Prostate gland (tissue), 2 donors: ENCODE measurements at places on chromosomes 11 and 22. TPM values are rescaled to one million over a fixed set of nuclear protein-coding genes. Genes with fewer than 3 reads are reported as not detected.

The REXO2 gene
- 151 TPM for total RNA-seq

- H3K4me1 ChIP-seq, result no peaks in the 10 kb centered on the region
- H3K27ac ChIP-seq, result no peak overlapping the region
Measured at GRCh38 chr22:44557064-44557748, 59.2 kb upstream of the RTL6 start.

GRCh38 chr22:50281957-50282356, 11.8 kb upstream of the MAPK11 start:
- no peak overlapping the region for H3K4me3 ChIP-seq
- no peaks in the 10 kb centered on the region for H3K27me3 ChIP-seq
- DNase-seq, result no peak
- H3K36me3 ChIP-seq, result peaks cover 57% of the 10 kb centered on the region
- H3K4me1 ChIP-seq, result peaks cover 14% of the 10 kb centered on the region

DNA sequence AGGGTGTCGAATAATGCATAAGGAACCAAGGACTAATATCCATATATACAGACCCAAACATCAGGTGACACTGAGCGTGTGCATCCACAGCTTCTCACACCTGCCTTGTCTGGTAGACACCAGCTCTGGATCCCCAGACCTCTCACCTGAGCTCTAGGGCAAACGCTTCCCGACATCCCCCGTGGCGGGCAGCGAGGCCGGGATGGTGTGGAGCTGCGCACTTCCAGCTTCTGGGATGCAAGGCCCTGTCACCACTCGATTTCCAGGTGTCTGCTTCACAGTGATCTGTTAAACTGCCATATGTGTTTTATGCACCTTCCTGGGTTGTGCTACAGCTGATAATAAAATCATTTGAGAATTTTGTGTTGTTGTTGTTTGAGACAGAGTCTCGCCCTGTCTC, 15.3 kb upstream of the TREH start:
- no peaks in the 10 kb centered on the region for H3K27me3 ChIP-seq
- no peak for DNase-seq
- H3K4me1 ChIP-seq, result no peaks in the 10 kb centered on the region
- no peak overlapping the region for H3K4me3 ChIP-seq

The BAIAP2L2 gene
- total RNA-seq, result 0.14 TPM

The MRGPRX3 gene
- not detected for total RNA-seq

DNA sequence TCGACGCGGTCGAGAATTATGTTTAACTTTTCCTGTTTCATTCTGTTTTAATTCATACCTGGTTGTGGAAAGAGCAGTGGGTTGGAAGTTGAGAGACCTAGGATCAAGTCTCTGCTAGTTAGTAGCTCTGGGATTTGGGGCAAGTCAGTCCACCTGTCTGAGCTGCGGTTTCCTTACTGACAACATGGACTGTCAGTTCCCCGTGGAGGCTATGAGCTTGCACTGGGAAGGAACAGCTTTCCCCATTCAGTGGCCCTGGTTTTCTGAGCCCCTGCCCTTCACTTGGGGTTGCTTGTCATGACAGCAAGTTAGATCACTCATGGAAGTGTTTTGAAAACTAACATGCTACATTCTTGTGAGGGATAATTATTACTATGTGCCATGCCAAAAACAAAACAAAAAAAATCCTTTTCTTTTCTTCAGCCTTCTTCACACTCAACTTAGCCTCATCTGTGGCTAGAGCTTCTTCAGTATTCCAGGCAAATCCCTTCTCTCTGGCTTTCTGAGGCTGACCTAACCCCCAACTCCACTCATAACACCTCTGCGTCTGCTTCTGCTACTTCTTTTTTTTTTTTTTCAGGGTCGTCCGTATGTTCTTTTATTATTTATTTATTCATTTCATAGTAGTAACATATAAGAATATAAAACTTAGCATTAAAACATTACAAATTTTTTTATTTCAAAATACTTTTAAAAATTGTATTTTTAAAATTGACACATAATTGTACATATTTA, 43.0 kb upstream of the ZBED5 start:
- H3K27me3 ChIP-seq, result no peaks in the 10 kb centered on the region
- no peak overlapping the region for H3K4me3 ChIP-seq
- H3K27ac ChIP-seq, result peak overlapping the region; percentile 92
- H3K36me3 ChIP-seq, result no peaks in the 10 kb centered on the region
- peaks cover 20% of the 10 kb centered on the region for H3K4me1 ChIP-seq

The DDIAS gene
- 6.5 TPM for total RNA-seq

DNA sequence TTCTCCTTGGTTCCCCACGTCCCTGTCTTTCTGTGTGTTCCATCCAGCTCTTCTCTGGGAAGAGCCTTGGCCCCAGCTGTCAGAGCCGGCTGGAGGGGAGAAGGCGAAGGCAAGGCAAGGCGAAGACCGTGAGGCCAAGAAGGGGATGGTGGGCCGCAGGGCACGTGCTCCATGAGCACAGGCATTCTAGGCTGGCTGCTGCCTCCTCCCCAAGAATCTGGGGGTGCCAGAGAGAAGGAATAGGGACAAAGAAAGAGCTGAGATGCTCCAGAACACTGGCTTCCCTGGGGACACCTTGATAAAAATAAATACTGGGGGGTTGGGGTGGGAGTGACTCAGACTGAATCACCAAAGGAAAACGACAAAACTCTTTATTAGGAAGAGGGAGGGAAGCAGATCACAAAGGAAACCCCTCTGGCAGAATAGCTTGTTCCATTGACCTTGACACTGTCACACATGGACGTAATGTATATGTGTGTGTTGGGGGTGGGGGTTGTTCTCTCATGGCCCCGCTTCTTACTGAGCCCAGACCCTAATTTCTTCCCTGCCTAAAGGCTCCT, 52.5 kb downstream of the NECTIN1 start:
- H3K27ac ChIP-seq, result no peak overlapping the region
- no peaks in the 10 kb centered on the region for H3K36me3 ChIP-seq
- no peak overlapping the region for H3K4me3 ChIP-seq
- H3K27me3 ChIP-seq, result no peaks in the 10 kb centered on the region
